Hepatocyte (in vitro differentiated cells): ENCODE measurements at places on chromosomes 3 and 15.

- no peak for DNase-seq
These were observed 12.0 kb upstream of the FGD5 start for GRCh38 chr3:14806641-14807263.

DNA sequence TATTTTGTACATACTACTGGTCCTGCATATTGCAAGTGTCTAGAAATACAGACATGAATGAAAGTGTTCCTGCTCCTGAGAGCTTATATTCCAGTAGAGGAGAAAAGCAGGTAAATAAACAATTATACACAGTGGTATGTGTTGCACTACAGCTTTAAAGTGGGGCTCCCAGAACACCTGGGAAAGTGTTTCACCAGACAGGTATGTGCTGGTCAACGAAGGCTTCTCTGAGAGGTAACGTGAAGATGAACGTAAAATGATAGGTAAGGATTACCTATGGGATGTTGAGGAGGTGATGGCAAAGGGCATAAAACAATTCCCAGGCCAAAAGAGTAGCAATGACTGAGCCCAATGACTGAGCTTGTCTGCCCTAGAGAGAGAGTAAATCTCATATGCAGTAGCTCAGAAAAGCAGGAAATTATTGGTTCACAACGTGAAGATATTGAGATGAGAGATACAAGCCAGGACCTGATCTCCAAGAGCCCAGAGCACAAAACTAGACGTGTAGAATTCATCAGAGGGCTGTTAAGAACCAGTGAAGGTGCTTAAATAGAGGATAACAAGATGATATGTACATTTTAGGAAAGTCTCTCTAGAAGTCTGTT is 459.1 kb upstream of the BCHE start:
- DNase-seq: no peak

GRCh38 chr3:139721370-139721769 is 43.6 kb upstream of the NMNAT3 start:
- no peak for DNase-seq

DNA sequence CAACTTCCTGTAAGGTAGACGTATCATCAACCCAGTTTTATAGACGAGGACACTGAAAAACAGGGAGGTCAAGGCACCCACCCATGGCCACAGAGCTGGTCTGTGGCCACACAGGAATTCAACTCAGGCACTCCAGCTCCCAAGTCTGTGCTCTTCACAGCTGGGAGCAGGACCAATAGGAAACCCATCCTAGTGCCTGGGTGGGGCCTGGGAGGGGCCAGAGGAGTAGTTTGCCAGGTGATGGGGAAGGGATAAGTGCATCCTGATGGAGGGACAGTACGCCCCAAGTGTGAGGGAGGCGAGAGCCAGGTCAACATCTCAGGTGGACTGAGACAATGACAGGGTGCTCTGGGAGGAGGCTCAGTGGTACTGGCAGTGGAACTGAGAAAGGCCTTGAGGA is 22.0 kb downstream of the KIF9 start:
- no peak for DNase-seq

GRCh38 chr3:149004622-149005021 is 13.3 kb downstream of the GYG1 start:
- no peak for DNase-seq

GRCh38 chr3:150253622-150254021 is 154.5 kb upstream of the TSC22D2 start:
- DNase-seq: peak; percentile 38

DNA sequence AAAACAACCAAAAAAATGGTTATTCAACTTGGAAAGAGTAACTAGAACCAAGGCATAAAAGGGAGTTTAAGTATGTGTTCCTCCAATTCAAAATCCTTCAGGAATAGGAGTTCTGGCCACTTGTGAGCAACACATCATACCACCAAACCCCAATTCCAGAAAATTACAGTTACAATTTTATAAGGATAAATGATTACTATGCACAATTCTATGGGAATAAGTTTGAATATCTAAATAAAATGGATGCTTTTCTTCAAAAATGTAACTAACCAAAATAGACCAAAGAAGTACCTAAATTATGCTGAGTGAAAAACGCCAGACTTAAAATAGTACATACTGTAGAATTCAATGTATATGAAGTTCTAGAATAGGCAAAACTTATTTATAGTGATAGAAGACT is 4.6 kb downstream of the HLTF start:
- no peak for DNase-seq

DNA sequence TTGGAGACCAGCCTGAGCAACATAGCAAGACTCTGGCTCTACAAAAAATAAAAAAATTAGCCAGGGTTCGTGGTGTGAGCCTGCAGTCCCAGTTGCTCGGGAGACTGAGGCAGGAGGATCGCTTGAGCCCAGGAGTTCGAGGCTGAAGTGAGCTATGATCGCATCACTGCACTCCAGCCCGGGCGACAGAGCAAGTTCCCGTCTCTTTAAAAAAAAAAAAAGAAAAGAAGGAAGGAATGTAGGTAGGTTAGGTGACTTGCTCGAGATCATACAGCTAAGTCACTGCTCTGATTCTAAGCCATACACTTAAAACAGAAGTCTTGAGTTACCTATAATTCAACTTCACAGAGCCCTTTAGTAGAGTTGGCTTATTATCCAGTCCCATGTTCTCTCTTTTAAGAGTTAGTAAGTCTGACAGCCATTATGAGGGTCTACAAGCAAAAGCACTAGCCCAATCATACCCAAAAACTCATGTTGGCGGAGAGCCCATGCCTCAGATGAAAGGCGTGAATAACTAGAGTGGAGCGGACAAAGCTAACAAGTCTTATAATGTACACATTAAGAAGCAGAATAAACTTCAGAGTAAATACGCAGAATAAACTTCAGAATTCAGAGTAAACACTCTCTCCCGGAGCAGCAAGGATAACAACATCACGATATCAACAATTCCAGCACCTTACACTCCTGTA is 768 bp downstream of the AAGAB start:
- no peak for DNase-seq

GRCh38 chr3:197592361-197593045 is 36.7 kb upstream of the BDH1 start:
- no peak for DNase-seq

GRCh38 chr15:35548435-35548834 is 2.5 kb upstream of the DPH6 start:
- DNase-seq: no peak

DNA sequence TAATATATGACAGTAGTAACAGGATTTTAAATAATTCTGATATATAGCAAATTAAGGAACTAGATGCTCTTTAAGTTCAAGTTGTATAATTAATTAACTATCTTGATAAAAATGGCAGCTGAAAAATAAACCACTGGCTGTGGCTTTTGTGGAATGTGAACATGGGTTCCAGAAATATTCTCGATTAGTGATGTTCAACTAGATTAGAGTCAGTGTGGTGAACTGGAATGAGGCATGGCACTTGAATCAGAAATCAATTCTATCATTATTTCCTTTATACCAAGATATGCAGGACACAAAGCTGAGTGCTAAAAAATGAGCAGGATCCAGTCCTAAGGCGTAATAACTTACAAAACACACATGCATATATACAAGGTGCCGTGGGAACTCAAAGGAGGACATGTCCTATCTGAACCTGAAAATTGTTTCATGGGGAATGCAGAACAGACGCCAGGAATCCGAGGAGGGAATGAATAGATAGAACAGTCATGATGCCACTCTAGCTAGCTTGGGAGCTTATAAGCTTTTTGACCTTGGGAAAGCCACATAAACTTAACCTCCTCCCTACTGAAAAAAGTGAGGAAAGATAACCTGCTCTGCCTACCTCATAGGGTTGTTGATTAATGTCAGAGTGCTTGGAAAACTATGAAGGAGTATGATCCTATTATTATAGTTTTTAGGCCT is 402.4 kb downstream of the PLCL2 start:
- DNase-seq: no peak

DNA sequence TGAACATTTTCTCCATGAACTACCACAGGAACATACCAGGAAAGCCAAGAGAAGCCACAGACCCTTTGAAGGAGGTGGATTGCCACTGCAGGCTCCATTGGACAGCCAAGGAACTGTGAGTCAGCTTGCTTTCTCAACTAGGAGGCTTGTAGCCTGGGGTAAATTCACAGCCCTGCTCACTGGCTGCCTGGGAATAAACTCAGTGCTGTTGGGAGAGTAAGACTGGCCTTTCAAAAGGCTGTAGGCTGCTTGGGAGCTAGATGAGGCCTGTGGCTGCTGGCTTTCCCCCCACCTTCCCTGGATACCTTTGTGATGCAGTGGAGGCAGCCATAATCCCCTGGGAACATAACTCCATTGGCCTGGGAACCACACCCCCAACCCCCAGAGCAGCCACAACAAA is 223.5 kb upstream of the RBMS3 start:
- no peak for DNase-seq

GRCh38 chr15:59165726-59166125 is 40.9 kb upstream of the LDHAL6B start:
- DNase-seq: no peak

DNA sequence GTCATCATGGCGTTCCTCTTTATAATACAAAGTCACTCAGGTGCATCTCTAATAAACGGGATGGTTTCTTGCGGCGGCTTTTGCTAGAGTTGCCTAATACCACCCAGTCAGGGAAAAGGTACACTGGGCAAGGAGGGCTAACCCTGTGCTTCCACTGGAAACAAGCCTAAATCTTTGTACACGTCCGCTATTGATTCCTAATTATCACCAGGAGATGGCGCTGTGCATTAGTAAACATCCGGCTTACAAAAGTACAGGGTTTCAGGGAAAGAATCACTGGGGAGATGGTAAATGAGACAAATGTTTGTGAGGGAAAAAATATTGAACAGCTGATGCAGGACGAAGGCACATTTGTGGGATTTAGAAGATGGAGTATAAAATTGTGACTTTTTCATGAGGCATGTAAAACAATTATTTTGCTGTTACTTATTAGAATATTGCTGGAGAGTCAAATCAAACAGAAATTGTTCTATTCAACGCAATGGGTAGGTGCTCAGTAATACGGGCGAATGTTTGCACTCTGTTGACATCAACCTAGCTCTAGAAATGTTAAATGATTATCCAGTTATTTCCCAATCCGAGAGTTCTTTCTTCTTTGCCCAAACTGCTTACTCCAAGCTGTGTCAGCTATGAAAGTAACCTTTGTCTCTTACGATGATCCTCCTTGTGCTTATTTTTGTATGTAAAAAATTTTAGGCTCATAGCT is 50.6 kb downstream of the GMNC start:
- peak; percentile 75 for DNase-seq

GRCh38 chr15:79849789-79850188 is 47.0 kb downstream of the MTHFS start:
- peak; percentile 60 for DNase-seq

DNA sequence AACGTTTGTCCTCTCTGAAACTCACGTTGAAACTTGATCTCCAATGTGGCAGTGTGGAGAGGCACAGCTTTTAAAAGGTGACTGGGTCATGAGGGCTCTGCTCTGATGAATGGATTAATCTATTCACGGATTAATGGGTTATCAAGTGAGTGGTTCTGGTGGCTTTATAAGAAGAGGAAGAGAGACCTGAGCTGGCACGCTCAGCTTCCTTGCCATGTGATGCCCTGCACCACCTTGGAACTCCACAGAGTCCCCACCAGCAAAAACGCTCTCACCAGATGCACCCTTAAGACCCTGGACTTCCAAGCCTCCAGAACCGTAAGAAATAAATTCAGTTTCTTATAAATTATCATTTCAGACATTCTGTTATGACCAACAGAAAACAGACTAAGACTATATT is 2.6 kb downstream of the PPP1R2 start:
- no peak for DNase-seq

- peak; percentile 58 for DNase-seq
These were observed 50.6 kb downstream of the SERP1 start for GRCh38 chr3:150495563-150496168.

GRCh38 chr15:47987908-47988532 is 132.8 kb upstream of the SLC24A5 start:
- peak; percentile 79 for DNase-seq

- DNase-seq: no peak
These were observed 31.1 kb downstream of the FBXL22 start for GRCh38 chr15:63628123-63628822.

GRCh38 chr15:73176598-73176997 is 124.3 kb downstream of the NEO1 start:
- no peak for DNase-seq

GRCh38 chr15:63473999-63474809 is 30.2 kb upstream of the USP3 start:
- peak; percentile 88 for DNase-seq

- DNase-seq: no peak
These were observed 287.5 kb downstream of the PTPRG start for GRCh38 chr3:61848885-61849284.

GRCh38 chr3:98817547-98818041 is 54.5 kb downstream of the ST3GAL6 start:
- DNase-seq: peak; percentile 73

DNA sequence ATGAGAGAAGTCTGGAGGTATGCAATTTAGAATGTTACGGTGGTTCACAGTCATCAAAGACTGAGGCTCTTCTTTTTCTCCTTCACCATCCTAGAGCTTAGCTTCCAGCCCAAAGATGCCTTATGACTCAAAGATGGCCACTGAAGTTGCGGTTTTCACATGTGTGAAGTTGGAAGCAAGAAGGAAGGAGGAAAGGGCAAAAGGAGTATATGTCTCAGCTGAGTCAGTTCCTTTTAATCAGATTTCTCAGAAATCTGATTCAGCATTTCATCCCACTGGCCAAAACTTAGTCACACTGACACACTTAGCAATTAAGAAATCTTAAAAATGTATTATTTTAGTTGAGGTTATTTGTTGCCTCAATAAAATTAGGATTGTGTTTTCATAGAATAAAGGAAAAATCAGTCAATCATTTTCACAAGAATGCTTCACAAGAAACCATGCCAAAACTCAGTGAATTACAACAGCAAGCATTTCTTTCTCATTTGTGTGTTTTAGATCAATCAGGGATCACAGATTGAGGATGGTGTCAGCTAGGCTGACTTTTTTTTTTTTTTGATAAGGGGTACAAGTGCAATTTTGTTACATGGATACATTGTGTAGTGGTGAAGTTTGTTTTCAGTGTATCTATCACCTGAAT is 211.1 kb upstream of the GADL1 start:
- no peak for DNase-seq

- DNase-seq: no peak
These were observed 65.1 kb upstream of the LEKR1 start for GRCh38 chr3:156761007-156761406.

DNA sequence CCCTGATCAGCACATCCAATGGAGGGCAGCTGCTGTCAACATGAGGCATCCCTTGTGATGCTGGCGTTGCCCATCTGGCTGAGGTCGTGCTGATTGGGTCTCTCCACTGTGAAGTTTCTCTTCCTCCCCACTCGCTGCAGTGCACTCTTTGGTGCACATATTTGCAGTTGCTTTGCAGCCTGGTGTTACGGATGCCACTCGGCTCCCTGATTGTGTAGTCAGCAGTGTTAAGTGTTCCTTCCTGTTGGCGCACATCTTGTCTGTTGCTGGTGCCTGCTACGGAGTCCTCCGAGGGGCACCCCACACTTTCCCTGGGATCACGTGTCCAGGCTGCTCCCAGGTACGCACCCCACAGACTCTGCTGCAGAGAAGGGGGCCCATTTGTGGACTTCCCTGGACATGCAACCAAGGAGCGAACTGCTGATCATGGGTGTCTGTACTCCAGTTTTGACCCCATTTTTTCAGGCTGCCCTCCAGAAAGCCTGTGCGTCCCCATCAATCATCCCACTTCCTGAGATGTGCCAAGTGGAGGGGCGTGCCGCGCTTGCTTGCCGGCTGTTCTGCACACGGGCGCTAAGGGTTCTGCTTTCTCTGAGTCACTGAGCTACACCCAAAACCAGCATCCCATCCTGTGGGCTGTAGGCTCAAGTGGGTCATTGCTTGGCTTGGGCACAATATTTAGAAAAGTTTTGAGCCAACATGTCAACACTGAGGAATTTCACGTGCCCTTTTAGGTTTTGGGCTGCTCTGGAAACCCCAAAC is 98.6 kb downstream of the FBLN2 start:
- DNase-seq: no peak

- DNase-seq: no peak
These were observed 22.7 kb upstream of the KNG1 start for GRCh38 chr3:186694288-186695032.
